ENCODE measurements at places on chromosomes 16 and 17.
A peak's percentile ranks its signal among the peaks of the same experiment; 100 is the strongest.

GRCh38 chr16:8739989-8740704 is 57.3 kb downstream of the TMEM186 start:
- DNase-seq = no peak

GRCh38 chr17:50977487-50978159 is 111.5 kb upstream of the TOB1 start:
- no peak for DNase-seq

- DNase-seq = no peak
Observed at GRCh38 chr17:62085511-62086408, 20.7 kb upstream of the MED13 start.

DNA sequence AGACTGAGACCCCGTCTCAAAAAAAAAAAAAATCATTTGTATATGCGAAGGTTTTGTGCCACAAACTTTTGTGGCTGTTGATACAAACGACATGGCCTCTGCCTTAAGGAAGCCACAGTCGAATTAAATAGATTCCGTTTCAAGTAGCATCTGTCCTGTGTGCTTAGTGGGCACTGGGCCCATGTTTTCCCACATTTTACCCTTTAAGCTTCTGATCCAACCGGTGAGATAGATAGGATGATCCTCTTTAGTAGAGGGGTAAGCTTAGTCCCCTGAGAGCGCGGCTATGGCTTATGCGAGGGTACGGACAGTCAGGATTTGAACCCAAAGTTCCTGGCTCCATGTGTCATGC is 776 bp upstream of the TMEM219 start:
- no peak for DNase-seq

DNA sequence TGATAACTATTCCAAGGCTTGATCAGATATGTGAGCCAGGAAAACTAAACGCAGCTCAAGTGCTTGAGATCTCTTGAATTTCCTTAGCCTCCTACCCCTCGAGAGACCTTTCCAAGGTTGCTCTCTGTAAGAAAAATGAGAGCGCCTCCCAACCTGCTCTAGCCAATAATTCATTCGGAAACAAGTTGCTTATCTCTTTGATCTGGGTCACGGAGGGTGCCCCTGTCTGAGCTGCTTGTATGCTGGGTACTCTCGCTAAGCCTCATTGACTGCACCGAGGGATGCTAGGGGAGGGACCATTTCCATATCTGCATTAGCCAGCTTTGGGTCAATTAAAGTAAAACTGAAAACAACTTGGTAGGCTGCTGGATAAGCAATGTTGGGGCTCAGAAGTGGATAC is 70.1 kb upstream of the SHISA6 start:
- DNase-seq = no peak

DNA sequence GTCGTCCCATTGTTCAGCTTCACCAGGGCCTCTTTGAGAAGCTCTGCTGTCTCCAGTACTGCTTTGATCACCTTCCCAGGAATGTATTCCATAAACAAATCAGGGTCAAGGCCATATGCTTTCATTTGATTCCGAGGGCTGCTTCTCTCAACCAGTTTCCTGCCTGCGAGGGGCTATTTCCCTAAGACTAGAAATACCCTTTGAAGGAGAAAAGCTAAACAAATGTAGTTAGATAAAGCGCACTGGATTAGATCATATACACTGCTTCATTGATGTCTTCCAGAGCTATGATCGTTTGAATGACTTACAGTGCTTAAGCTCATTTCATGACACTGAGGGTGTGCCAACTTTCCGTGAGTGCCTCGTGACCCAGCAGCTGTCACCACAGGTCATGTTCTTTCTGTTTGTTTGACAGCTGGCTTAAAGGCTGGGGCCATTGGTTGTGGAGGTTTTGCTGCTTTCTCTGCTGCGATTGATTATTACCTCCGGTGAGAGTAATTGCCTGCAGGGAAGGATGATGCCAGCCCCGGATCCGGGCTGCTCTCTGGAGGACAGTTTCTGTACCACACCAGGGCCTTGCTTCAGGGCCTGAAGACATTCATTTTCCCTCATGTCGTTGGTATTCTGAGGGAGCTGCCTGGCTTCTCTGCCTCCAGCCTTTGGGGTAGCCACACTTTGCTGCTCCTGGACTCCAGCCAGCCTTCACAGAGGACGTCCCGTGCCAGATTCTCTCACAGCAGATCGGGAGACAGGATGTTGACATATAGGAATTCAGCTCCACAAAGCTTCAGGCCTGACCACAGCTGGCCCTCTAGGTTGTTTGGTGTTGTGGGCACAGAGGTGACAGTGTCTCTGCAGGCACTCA is 3.9 kb downstream of the TIMM22 start:
- no peak for DNase-seq

DNA sequence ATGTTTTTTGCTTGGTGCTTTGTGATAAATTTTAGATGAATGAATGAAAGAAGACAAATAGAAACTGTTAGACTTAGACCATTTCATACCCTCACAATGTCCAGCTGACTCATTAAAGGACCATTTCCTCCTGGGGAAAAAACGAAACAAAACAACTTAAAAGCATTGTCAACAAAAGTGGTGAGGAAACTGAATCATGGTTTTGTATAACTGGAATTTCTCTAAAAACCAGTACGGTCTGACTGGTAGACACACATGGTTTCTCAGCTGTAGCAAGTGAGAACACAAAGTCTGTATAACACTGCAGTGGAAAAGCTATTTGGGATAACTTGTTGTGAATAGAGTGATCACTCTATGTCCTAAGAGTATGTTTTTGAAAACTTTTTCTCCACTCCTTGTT is 5.3 kb upstream of the DDX52 start:
- no peak for DNase-seq

GRCh38 chr16:60031740-60032139 is 1297.6 kb upstream of the GOT2 start:
- no peak for DNase-seq

- no peak for DNase-seq
Observed at GRCh38 chr16:49499414-49499785, 125.8 kb downstream of the C16orf78 start.

DNA sequence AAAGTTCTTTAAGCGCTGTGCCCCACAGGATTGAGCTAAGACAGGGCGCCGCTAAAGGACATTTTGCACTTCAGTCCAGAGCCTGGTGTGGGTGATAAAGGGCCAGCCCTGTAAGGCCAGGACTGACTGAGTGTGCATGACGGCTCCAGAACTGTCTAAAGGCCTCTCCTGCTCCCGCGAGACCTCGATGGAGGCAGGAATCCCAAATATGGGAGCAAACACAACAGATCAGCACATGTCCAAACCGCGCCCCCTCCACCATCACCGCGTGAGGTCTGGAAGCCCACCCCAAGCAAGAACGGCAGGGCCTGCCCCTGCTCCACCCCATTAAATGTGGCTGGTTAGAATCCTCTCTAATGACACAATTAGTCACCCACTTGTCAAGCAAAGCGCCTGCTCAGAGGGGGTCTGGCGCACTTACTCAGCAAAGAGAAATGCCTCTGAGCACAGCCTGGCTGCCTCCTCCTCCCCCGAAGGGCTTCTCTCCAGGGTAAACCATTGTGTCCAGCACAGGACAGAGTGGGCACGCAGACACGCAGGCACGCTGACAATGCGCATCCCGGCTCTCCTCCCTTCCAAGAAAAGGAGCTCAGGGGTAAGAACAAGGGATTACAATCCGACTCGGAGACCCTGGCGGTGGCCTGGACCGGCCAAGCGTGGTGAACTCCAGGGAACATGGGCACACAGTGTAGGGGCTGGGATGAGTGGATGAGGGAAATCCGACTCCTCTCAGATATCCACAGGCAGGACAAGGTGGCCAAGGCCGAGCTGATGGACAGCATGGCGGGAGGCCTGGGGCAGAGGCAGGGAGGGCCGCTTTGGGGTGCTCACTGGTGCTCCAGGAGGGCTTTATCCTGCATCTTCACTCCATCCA is 1.5 kb downstream of the MXRA7 start:
- DNase-seq = no peak

DNA sequence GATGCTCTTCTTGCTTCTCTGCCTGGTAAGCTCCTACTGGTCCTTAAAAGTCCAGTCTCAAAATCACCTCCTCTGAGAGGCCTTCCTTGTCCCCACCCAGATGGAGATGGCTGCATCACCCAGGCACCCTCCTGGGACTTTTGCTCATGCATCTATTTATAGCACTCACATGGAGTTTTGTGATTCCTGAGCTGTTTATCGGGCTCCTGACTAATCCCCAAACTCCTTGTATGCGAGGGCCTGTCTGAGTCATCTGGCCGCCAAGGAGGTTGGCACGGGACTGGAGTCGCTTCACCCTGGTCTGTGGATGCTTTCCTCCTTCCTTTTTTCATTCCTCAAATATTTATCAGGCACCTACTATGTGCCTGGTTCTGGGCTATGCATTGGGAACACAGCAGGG is 2.3 kb upstream of the MAP2K3 start:
- DNase-seq = no peak

DNA sequence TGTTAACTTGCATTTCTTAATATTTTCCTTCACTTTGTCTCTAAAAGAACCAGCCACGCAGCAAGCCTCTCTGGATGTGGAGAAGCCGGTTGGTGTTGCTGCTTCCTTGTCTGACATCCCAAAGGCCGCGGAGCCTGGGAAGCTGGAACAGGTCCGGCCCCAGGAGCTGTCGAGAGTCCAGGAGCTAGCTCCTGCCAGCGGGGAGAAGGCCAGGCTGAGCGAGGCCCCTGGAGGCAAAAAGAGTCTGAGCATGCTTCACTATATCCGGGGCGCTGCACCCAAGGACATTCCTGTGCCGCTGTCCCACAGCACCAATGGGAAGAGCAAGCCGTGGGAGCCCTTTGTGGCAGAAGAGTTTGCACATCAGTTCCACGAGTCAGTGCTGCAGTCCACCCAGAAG is 22.8 kb downstream of the GINS2 start:
- DNase-seq = no peak

- no peak for DNase-seq
Observed at GRCh38 chr17:38421171-38421841, 7.0 kb upstream of the ARHGAP23 start.

DNA sequence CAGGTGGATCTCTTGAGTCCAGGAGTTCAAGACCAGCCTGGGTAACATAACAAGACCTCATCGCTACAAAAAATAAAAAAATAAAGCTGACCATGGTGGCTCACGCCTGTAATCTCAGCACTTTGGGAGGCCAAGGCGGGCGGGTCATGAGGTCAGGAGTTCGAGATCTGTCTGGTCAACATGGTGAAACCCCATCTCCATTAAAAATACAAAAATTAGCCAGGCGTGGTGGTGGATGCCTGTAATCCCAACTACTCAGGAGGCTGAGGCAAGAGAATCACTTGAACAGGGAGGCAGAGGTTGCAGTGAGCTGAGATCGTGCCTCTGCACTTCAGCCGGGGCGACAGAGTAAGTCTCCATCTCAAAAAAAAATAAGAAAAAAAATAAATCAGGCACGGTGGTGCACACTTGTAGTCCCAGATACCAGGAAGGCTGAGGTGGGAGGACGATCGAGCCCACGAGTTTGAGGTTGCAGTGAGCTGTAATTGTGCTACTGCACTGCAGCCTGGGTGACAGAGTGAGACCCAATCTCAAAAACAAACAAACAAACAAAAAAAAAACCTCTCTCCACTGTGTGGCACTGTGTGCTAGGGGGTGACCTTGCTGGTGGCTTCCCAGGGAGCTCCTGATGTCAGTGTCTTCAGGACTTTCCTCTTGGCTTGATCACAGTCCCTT is 19.8 kb upstream of the MAPK3 start:
- DNase-seq = peak; percentile 57

DNA sequence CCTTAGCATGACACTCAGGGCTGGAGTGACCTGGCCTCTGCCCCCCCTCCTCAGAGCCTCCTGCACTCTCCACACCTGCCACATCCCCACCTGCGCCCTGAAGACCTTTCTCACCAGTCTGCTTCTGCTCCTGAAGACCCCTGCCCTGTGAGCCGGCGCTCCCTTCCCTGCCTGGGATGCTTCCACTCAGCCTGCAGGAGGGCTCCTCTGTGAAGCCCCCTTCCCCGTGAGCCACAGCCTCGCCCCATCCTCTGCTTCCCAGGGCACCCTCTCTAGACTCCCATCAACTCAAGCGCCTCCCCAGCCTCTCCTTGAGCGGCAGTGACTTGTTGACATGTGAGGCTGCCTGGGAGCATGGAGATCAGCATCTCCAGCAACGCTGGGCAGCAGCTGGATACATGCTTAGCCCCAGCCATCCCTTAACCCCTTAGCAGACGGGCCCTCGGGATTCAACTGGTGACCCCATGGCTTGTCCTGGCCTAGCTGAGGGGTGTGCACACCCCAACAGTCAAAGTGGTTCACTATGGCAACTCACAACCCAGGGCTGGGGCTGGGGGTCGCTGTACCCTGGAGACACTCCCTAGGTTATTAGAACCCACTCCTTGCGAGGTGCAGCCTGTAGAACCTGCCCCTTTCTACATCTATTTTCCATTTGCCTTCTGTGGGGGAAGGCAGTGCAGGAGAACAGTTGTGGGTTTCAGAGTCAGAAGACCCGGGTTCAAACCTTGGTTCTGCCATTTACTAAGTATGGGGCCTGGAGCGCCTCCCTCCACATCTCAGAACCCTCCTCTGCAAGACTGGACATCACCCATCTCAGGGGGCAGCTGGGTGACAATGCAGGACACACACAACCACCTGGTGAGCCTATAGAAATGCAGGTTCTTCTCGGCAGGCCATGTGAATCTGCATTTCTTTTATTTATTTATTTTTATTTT is 21.5 kb downstream of the TMEM235 start:
- DNase-seq = no peak

- DNase-seq = no peak
Observed at GRCh38 chr17:32654324-32654723, 167.5 kb downstream of the CDK5R1 start.

- DNase-seq = no peak
Observed at GRCh38 chr16:86979061-86979460, 338.1 kb downstream of the C16orf95 start.

GRCh38 chr16:85998868-85999729 is 100.1 kb downstream of the IRF8 start:
- DNase-seq = no peak

DNA sequence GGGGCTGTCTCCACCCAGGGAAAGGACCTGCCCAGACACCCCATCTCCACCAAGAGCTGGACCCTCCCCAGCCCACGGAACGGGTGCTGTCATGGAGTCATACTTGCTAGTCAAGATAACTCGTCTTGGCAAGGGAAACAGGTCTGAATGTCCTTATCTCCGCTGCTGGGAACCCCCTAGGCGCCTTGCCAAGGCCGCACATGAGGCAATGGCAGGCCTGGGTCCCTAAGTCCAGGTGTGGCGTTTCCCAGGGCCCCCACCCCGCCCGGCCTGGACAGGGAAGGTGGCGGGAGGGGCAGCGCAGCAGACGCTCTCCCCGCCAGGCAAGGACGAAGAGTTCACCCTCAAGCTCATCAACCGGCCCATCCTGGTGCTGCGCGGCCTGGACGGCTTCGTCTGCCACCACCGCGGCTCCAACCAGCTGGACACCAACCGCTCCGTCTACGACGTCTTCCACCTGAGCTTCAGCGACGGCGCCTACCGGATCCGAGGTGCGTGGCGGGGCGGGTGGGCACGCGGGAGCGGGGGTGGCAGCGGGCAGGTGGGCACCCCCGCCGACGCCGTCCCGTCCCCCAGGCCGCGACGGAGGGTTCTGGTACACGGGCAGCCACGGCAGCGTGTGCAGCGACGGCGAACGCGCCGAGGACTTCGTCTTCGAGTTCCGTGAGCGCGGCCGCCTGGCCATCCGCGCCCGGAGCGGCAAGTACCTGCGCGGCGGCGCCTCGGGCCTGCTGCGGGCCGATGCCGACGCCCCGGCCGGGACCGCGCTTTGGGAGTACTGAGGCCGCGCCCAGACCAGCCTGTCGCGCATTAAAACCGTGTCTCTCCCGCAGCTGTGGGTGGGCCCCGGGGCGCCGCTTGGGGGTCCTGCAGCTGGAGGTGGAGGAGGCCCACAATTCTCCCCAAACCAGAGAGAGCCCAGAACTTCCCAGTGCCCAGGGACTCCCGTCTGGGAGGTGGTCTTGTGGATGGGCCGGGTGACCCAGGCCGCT is 8.4 kb downstream of the FSCN2 start:
- DNase-seq = peak; percentile 54
